Thoracic aorta (tissue), 2 donors: ENCODE measurements at places on chromosomes 5 and 9. TPM values are rescaled to one million over a fixed set of nuclear protein-coding genes. Genes with fewer than 3 reads are reported as not detected.

DNA sequence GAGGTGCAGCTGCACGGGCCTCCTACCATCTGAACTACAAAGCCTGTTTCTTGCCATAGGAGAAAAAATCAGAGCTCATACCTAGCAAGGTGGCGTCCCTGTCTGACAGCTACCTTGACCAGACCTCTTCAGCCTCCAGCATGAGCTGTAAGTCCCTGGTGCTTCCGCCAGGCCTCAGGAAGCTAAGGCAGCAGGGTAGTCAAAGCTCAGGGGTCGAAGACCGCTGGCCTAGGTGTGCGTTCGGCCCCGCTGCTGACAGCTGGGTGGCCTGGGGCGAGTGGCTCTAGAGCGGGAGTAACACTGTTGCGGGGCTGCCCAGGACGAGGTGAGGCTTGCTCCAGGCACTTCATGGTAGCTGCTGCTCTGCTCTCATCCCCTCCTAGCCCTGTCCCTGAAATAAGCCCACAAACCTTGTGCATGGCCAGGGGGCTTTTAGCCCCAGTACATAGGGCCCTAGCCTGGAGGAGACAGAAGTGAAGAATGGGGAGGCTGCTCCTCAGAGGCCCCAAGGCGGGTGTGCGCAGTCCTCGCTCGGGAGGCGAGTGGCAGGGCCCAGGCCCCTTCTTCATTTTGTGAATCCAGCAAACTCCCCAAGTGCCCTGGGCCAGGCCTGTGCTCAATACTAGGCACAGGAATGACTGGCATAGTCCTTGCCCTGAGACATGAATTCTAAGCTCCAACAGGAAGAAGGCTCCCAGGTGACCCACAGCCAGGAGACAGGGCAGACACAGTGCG lies 5.4 kb downstream of the TOR2A start:
- peaks cover 5% of the 10 kb centered on the region for H3K4me1 ChIP-seq
- H3K27ac ChIP-seq = no peak overlapping the region
- H3K27me3 ChIP-seq = no peaks in the 10 kb centered on the region
- no peak for DNase-seq

DNA sequence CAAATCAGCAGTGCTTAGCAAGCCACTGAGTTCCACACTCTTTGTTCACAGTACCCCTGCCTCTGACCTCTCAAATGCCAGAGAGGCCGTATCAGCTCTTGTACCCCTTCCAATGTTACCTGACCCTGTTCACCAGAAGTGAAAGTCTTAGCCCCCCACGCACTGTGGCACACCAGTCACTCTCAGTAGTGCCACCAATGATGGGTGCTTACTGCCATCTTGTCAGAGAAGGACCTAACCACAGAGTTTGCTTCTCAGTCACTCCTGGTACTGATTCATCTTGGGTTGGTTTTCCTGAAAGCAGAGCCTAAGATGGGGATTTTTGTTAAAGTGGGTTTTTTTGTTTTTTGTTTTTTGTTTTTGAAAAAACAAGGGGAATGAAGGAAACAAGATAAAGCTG lies 28.8 kb upstream of the PANK3 start:
- DNase-seq = no peak
- H3K4me1 ChIP-seq = no peaks in the 10 kb centered on the region
- no peak overlapping the region for H3K4me3 ChIP-seq
- H3K27me3 ChIP-seq = no peaks in the 10 kb centered on the region
- no peak overlapping the region for H3K27ac ChIP-seq

The CHSY3 gene
- 24.3 TPM for total RNA-seq

The ADRB2 gene
- 2.8 TPM for total RNA-seq

The ZDHHC11 gene
- 4.2 TPM for total RNA-seq

DNA sequence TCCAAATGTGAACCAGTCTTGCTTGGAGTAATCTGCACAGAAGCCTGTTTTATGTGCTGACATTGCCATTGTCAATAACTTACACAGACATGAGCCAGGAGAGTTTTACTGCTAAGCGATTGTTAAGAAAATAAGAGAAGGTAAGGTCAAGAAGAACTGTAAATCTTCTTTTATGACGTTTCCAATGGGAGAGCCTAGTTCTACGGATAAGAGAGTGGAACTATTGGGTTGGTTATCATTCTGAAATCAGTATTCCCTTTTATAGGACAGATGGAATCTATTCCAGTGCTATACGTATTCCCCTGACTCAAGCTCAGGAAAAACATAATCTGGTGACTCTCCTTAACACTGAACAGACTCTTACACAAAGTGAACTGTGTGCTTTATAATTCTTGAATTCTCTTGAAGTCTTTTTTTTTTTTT lies 137.9 kb upstream of the OTULINL start:
- no peak for DNase-seq
- no peak overlapping the region for H3K27ac ChIP-seq
- H3K27me3 ChIP-seq = no peaks in the 10 kb centered on the region
- no peak overlapping the region for H3K4me3 ChIP-seq

DNA sequence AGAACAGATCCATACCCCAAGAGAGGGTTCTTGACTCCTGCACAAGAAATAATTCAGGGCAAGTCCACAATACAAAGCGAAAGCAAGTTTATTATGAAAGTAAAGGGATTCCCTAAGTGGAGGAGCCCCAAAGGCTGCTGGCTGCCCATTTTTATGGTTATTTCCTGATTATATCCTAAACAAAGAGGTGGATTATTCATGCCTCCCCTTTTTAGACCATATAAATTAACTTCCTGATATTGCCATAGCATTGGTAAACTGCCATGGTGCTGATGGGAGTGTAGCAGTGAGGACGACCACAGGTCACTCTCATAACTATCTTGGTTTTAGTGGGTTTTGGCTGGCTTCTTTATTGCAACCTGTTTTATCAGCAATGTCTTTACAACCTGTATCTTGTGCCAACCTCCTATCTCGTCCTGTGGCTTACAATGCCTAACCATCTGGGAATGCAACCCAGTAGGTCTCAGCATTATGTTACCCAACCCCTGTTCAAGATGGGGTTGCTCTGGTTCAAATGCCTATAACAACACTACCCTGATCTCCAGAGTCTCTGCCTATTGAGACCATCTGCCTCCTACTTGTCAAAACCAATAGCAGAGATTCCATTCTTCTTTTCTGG lies 154.4 kb upstream of the GRAMD2B start:
- H3K27ac ChIP-seq = no peak overlapping the region
- no peak for DNase-seq
- H3K4me3 ChIP-seq = no peak overlapping the region

The C5orf63 gene
- total RNA-seq = 1.1 TPM

The RICTOR gene
- total RNA-seq = 50.4 TPM

GRCh38 chr9:84891924-84892323 lies 222.4 kb downstream of the NTRK2 start:
- no peak for DNase-seq
- H3K4me3 ChIP-seq = no peak overlapping the region
- H3K27me3 ChIP-seq = no peaks in the 10 kb centered on the region
- H3K4me1 ChIP-seq = no peaks in the 10 kb centered on the region
- H3K36me3 ChIP-seq = no peaks in the 10 kb centered on the region

- H3K4me3 ChIP-seq = no peak overlapping the region
- no peaks in the 10 kb centered on the region for H3K36me3 ChIP-seq
- no peak overlapping the region for H3K27ac ChIP-seq
- no peak for DNase-seq
These were observed 457.3 kb upstream of the DMAC1 start for GRCh38 chr9:8256880-8257279.

GRCh38 chr5:33659526-33660169 lies 218.9 kb downstream of the TARS1 start:
- H3K36me3 ChIP-seq = no peaks in the 10 kb centered on the region
- H3K4me3 ChIP-seq = no peak overlapping the region
- H3K27ac ChIP-seq = no peak overlapping the region
- DNase-seq = no peak
- H3K4me1 ChIP-seq = no peaks in the 10 kb centered on the region

- no peak for DNase-seq
- H3K27ac ChIP-seq = no peak overlapping the region
- H3K27me3 ChIP-seq = no peaks in the 10 kb centered on the region
- no peaks in the 10 kb centered on the region for H3K4me1 ChIP-seq
These were observed 69.6 kb downstream of the SLC28A3 start for GRCh38 chr9:84270847-84271530.

DNA sequence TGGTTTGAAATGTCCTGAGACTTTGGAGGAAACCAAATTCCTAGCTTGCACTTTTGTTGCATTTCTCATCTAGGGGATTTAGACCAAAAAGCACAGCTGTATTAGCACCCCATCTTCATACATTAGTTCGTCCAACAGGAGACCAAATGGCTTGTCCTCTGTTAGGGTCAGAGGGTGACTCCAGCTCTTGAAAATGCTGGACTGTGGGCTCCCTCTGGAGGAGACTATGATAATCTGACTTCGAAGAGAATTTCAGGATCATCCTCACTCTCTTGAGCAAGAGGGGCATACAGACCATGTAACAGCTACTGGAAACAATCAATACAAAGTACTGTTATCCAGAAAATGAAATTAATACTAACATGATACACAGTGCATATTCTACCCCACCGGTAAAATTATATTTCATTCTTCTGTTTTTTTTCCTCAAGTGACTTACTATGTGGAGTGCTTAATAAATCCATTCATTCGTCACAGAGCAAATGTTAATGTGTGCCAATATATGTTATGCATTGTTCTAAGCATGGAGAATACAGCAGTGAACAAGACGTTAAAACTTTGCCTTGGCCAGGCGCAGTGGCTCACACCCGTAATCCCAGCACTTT lies 63.7 kb upstream of the PPP2CA start:
- H3K27me3 ChIP-seq = no peaks in the 10 kb centered on the region
- no peaks in the 10 kb centered on the region for H3K4me1 ChIP-seq
- no peak for DNase-seq
- no peak overlapping the region for H3K4me3 ChIP-seq
- H3K27ac ChIP-seq = no peak overlapping the region

DNA sequence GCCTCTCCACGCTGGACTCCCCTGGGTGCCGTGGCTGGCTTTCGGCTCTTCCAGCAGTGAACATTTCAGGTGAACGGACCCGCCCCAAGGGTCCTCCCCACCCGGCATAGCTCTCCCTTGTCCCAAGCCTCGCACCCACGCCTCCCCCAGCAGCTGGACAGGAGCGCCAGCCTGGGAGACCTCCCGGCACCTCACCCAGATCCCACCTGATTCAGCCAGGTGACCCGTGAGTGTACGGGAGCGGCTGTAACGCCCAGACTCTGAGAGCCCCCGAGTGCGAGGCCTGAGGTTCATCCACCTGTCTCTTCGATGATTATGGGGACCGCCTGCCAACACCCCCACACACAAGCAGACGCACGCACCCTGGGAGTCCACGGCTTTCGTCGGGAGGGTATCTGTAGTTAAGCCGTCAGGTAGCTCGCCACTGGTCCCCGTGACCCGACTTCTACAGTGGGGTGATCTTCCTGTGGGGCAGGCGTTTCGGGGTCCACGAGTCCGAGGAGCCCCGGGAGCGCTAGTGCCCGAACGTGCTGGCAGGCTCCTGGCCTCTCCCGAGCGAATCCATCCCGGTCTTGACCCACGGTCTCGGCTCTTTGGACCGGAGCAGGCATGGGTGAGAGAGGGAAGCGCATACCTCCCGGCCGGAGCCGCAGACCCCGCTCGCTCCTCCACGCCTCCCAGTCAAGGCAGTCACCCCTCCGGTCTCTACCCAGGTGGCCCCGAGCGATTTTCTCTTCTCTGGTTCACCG lies 14.9 kb downstream of the TRIM7 start:
- H3K27ac ChIP-seq = peak overlapping the region; percentile 89
- peaks cover 8% of the 10 kb centered on the region for H3K4me1 ChIP-seq
- no peaks in the 10 kb centered on the region for H3K36me3 ChIP-seq
- H3K27me3 ChIP-seq = no peaks in the 10 kb centered on the region
- DNase-seq = no peak

DNA sequence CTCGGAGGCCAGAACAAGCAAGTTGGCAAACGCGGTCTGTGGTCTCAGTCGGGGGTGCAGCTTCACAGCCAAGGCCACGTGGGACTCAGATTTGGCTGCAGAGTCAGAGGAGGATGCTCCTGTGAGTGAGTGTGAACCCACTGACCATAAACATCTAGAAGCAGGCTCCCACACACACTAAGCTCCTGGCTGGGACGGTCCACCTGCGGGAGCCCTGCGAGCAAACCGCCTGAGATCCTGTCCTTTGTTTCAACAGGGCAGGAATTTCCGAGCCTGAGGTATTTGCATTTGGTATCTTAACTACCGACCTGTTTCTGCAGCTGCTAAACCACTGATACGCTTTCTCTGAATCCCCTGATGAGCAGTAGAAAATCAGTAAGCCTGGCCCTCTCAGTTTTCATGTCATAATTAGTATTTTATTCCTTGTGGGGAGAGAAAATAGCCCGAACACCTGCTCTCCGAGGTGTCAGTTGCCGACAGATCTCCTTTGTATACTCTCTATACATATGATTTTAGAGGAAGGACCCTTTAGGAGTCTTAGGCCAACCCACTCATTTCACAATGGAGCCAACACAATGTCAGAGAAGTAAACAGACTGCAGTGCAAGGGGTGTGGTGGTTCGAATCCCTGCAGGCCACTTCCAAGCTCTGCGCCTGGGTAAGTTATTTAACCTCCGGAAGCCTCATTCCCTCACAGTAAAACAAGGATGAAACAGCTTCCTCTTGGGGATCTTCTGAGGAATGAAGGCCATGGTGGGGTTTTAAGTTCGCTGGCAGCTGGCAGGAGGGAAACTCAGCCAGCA lies 40.9 kb upstream of the PWWP2A start:
- no peaks in the 10 kb centered on the region for H3K36me3 ChIP-seq
- H3K4me3 ChIP-seq = no peak overlapping the region
- H3K27ac ChIP-seq = no peak overlapping the region
- DNase-seq = no peak

DNA sequence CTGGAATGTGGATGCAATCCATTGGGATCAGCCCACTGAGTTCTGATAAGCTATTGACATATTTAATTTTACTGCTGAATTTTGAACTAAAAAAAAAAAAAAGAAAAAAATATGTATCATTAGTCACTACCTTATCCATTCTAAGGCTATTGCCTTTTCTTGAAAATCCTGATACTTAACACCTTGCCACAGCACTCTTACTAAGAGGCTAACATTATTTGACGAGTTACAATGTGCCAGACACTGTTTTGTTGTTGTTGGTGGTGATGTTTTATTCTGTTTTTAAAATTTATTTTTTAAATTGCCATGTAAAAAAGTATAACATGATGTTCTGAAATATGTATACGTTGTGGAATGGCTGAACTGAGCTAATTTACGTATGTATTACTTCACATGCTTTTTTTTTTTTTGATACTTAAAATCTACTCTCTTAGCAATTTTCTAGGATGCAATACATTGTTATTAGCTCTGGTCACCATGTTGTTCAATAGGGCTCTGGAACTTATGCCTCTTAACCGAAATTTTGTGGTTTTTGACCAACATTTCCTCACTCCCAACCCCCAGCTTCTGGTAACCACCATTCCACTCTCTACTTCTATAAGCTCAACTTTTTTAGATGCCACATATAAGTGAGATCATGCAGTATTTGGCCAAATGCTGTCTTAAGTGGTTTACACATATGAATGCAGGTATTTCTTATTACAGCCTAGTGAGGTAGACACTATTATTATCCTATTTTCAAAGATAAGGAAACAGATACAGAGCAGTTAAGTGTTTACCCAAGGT lies 134.8 kb upstream of the PCA3 start:
- H3K4me3 ChIP-seq = no peak overlapping the region
- peaks cover 38% of the 10 kb centered on the region for H3K36me3 ChIP-seq
- H3K27ac ChIP-seq = no peak overlapping the region
- no peaks in the 10 kb centered on the region for H3K4me1 ChIP-seq
- DNase-seq = no peak

The PLPPR1 gene
- total RNA-seq = not detected

The NRARP gene
- total RNA-seq = 16.9 TPM

GRCh38 chr5:57862471-57862911 lies 379.9 kb upstream of the ACTBL2 start:
- no peak overlapping the region for H3K4me3 ChIP-seq
- H3K27ac ChIP-seq = no peak overlapping the region
- no peaks in the 10 kb centered on the region for H3K27me3 ChIP-seq
- no peak for DNase-seq
- H3K36me3 ChIP-seq = no peaks in the 10 kb centered on the region

The MARCOL gene
- not detected for total RNA-seq
